Cerebellar nuclear complex (tissue), 1 donor: ENCODE measurements at places on chromosomes 4 and X.

GRCh38 chr4:187149229-187149945 lies 425.7 kb upstream of the FAT1 start:
- no peak for DNase-seq

DNA sequence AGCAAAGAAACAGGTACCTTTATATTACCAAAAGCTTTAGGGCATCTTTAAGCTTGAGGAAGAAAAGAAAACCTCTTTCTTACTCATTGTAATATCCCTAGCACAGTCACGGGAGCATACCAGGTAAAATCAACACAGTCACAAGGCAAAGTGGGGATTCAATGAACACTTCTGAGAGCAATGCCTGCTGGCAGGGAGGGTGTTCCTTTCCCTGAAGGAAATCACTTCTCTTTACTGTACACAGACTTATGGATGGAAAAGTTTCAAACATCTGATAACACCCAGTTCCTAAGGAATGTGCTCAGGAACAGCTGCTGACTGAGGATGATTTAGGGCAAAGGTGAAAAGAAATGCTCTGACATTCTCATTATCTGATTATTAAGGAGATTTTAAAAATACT lies 94.8 kb downstream of the MAML3 start:
- DNase-seq = no peak

GRCh38 chr4:181646864-181647263 lies 596.3 kb upstream of the TENM3 start:
- DNase-seq = no peak

- no peak for DNase-seq
These were observed 8.1 kb downstream of the JAKMIP1 start for GRCh38 chr4:6192245-6192644.

DNA sequence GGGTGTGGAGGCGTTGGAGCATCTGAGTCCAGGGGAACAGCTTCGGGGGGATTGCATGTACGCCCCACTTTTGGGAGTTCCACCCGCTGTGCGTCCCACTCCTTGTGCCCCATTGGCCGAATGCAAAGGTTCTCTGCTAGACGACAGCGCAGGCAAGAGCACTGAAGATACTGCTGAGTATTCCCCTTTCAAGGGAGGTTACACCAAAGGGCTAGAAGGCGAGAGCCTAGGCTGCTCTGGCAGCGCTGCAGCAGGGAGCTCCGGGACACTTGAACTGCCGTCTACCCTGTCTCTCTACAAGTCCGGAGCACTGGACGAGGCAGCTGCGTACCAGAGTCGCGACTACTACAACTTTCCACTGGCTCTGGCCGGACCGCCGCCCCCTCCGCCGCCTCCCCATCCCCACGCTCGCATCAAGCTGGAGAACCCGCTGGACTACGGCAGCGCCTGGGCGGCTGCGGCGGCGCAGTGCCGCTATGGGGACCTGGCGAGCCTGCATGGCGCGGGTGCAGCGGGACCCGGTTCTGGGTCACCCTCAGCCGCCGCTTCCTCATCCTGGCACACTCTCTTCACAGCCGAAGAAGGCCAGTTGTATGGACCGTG lies 2.2 kb downstream of the AR start:
- no peak for DNase-seq

DNA sequence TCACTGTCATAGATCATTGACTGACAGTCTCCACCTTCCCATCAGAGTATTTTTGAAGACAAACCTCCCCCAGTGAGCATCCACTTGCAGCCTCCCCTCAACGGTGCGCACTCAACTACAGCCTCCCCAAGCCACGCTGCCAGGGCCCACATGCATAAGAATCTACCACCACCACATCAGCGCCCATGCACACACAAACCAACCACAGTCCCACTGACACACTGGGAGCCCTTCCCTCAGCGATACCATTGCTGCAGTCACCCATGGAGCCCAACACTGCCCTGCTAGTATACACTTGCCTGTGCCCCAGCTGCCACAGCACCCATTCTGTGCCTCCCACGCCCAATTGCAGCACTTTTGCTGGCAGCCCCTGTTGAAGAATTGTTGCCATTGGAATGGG lies 132.9 kb downstream of the CHM start:
- no peak for DNase-seq

GRCh38 chr4:103451341-103451740 lies 253.2 kb upstream of the CENPE start:
- no peak for DNase-seq

DNA sequence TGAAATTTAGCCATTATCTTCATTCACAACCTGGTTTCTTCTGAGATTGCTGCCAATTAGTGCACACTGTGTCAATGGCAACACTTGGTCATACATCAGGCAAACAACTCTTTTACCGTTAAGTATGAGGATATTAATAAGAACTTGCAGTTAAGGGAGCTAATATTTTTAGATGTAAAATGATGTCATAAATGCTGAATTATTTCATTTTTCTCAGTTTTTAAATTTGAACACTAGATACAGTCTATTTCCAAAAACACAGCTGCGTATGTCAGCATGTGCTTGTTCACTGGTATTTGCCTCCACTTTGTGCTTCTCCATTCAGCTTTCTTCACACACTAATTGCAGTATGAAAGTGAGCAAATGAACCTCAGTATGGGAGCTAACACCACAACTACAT lies 1.6 kb downstream of the KLHL13 start:
- DNase-seq = no peak

DNA sequence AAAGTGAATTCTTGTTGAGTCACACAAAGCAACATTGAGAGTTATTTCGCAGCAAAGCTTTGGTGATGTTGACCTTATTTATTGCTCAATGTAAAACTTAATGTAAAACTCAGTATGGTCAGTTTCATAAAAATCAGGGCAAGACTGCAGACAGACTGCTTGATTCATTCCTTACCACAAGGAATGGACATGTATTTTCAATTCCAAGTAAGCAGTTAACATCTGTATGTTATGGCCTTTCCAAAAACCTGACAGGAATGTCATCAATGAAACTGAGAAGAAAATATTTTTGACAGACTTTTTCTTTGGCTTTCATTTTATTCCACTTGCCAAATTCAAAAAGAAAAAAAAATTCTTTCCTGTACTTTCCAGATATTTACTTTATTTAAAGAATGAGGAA lies 488.3 kb downstream of the ANKRD50 start:
- DNase-seq = no peak

DNA sequence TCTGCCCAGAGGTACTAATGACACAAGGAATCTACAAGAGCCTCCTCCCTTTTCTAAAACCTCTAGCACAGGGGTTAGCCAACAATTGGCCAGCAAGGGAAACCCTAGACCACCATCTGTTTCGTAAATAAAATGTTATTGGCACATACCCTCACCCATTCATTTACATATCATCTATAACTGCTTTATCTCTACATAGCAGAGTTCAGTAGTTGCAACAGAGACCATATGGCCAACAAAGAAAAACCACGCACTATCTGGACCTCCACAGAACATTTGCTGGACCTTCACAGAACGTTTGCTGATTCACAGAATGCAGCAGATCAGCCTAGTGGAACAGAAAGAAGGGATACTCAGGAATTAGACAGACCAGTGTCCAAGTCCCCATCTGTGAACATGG lies 9.4 kb downstream of the SLC2A9 start:
- no peak for DNase-seq

- no peak for DNase-seq
These were observed 50.4 kb downstream of the SERTM2 start for GRCh38 chrX:111561851-111562250.

- DNase-seq = no peak
These were observed 24.2 kb downstream of the EPHA5 start for GRCh38 chr4:65646136-65646535.

DNA sequence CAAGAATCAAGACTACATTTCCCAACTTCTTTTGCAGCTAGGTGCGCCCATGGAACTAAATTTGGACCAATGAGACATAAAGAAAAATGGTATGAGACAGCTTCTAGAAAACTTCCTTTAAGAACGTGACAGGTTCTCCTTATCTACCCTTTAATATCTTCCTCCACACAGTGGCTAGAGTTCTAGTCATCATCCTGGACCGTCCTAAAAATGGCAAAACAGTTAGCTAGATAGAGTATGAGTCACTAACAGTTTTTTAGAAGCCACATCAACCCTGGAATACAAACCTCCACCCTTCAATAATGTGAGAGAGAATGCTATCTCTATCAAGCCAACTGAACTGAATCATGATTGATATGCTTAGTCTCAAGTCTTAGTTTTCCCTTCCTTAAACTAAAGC lies 267.9 kb upstream of the SLC7A11 start:
- DNase-seq = no peak

GRCh38 chrX:65610481-65610880 lies 57.0 kb upstream of the MSN start:
- DNase-seq = no peak

GRCh38 chr4:78244705-78245485 lies 187.8 kb downstream of the FRAS1 start:
- no peak for DNase-seq

DNA sequence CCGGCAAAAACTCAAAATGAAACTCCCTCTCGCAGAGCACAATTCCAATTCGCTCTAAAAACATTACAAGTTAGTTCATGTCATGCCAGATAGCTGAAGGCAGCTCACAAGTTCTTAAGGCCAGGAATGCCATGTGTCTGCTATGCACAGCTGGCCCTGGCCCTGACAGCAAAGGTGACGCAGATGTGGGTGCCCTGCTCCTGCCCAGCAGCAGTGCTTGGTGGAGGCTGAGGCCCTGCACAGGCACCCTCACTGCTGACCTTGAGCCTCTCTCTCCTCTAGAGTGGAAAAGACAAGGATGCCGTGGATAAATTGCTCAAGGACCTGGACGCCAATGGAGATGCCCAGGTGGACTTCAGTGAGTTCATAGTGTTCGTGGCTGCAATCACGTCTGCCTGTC lies 2.9 kb downstream of the S100P start:
- DNase-seq = no peak

DNA sequence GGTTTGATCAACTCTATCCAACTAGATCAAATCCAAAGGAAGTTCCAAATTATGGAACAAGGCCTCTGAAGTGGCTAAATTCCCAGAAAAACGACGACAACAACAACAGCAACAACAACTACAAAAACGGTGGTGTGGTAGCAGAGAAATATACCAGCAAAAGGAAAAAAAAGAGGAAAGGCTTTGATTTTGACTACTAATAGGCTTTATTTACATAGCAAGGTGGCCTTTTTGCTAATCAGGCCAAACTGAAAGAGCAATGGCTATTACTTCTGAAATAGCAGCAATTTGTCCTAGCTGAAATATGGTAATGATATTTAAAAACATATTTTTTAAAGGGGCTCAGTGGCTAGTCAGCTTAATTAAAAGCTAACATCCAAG lies 40.8 kb upstream of the TMPRSS11E start:
- no peak for DNase-seq

DNA sequence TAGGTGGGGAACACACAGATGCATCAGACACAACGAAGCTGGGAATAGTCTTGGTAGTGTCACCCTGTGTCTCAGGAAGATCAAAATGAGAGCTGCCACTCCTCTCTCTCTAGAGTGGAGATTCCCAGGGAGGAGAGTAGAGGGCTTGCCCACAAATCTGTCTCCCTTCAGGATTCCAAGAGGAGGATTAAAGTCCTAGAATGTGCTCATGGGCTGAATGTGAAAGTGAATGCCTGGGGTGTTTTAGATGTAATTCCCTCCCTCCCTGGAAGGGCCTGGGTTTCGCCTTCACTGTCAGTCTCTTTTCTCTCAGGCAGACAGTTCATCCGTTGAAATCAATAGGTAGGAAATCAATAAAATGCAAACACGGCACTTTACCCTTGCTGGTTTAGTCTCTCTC lies 282.6 kb upstream of the PPARGC1A start:
- DNase-seq = no peak

DNA sequence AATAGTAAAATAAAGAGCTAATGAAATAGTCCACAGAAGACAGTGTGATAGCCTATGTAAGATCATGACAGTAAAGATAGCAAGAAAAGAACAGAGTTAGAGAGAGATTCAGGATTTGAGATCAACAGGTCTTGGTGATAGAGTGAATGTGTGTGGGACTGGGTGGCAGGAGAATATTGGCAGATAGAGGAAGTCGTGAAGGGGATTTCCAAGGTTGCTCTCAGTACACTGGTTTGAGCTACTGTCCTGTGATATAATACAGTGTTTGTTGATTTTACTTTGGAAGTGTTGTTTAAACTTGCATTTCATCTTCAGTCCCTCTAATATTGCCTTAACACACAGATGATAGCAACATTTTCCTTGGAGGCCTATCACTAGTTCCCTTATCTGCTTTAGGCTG lies 44.1 kb downstream of the DTHD1 start:
- no peak for DNase-seq

DNA sequence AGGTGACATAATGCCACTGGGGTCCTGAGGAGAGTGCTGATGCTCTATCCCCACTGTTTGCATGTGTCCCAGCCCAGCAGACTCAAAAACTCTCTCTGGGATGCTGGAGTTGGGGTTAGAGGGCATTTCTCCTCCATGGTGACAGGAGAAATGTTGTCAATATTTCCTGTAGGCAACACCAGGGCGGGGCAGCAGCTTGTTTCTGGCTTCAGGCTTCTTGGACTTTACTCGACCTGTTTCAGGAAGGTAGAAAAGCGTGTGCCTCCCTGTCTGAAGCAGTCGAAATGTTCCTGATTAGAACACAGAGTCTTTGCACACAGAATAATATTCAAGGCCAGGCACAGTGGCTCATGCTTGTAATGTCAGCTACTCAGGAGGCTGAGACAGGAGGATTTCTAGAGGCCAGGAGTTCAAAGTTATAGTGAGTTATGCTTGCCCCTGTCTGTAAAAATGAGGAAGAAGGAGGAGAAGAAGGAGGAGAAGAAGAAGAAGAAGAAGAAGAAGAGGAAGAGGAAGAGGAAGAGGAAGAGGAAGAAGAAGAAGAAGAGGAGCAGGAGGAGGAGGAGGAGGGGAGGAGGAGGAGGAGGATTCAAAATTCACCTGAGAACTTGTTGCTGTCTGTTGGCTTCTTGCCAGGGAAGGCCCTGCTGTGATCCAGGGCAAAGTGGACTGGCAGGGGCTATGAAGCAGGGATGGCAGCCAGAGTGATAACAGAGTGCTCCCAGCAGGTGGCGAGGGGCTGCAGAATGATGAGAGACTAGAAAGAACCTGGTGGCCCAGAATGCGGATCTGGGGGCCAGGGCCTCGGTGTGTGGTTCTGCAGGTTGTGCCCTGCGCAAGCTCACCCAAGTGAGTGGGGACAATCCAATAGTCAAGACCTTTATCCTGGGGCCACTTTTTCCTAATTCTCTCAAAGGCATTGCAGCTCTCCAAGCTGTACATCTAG lies 82.9 kb downstream of the RTL5 start:
- no peak for DNase-seq

GRCh38 chr4:95877636-95878035 lies 37.7 kb downstream of the PDHA2 start:
- no peak for DNase-seq

GRCh38 chr4:154489558-154490233 lies 1.9 kb downstream of the DCHS2 start:
- no peak for DNase-seq

DNA sequence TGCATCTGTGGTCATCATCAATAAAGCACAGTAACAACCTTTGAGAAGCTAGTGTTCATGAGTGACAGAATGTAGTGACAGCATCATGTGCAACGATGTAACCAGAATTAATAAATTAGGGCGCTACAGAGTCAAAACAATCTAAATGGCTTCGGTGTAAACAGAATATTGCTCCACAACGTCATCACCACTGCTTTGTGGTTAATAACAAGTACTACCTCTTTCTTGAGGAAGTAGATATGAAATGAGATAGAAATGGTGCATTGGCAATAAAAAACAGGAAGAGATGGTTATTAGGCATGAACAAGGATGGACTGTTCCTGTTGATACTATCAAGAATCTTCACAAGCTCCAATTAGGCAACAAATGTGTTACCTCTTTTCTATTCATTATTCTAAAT lies 8.7 kb upstream of the PDHA2 start:
- DNase-seq = no peak

GRCh38 chr4:169662206-169662605 lies 41.8 kb downstream of the CLCN3 start:
- no peak for DNase-seq

- no peak for DNase-seq
These were observed 41.6 kb upstream of the UGT2B7 start for GRCh38 chr4:69054578-69055200.
